ENCODE measurements at places on chromosomes 3 and 15.

DNA sequence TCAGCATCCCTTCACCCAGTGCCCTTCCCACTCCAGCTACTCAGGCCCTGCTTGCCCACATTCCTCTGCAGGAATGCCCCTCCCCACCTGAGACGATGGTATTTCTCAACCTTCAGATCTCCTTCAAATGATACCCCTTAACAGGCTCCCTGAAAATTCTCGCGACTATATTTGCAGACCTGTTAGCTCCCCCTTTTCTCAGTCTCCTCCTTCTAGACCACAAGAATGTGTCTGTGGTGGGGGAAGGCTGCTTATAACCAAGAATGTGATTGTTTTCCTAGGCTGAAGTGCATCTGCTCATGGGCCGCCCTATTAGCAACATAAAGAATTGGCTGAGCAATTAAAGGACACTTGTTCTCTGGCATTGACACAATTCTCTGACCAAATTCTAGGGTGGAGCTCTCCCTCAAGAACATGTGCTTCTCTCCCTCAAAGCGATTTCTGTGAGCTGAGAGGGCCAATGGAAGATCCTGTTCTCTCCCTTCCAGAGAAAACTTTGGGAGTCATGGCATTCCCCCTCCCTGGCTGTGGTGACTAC lies 19.1 kb upstream of the LIMD1 start:
- DNase-seq, result no peak

- no peak for DNase-seq
Observed at GRCh38 chr3:30750967-30751366, 143.5 kb downstream of the GADL1 start.

DNA sequence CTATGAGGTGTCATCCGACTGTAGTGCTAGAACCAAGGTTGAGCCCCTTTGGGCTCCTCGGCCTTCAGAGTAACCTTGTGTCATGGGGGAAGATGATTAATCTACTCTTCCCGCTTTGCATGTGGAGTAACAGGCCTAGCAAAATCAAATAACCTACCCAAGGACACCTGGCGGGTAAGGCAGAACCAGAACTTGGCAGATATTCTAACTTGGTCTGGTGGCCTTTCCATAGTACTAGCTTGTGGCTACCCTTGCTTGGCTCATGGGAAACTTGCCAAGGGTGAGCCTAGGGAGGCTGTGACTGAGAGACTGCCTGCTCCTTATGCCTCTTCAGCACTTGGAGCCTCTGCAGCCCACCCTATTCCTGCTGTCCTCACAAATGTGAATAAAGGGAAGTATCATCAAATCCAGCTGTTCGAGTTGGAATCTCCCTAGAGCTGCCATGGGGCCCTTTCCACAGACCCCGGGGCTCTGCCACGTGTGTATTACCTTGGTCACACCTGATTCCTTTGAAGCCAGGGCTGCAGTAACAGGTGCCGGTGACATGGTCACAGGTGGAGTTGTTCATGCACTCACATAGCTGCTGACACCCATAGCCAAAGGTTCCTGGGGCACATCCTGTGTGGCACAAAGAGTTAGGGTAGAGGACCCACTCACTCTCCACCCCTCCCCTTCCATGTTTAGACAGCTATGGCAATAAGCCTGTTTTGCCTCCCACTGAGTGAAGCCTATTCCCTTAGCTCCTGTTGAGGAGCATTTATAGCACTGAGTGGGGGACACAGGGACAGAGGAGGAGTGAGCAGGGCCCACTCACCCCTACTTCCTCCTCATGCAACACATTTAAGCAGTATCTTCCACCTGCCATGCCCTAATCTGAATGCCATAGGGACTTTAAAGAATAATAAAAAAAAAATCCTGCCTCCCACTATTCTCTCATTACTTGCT lies 46.0 kb downstream of the RAB11A start:
- DNase-seq, result no peak

DNA sequence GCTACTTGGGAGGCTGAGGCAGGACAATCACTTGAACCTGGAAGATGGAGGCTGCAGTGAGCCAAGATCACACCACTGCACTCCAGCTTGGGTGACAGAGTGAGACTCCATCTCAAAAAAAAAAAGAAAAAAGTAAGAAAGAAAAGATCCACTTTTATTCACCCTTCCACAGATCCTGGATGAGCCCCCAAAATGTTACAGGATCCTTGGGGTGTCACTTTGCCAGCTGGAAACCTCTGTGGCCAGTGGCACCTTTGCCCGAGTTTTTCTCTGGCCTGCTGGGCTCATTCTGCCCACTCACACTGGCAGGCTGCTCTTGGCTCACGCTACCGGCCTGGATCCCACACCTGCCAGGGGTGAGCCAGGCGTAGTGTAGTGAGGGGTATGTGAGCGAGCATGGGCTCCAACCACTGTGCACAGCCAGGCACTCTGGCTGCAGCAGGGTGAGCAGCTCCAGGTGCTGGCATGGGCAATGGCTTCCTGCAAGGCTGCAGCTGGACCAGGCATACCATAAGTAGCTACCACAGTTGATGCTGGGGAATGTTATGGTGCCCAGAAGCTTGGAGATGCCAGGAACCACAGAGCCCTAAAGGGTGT lies 57.8 kb upstream of the C15orf39 start:
- DNase-seq, result no peak

GRCh38 chr3:124998247-124998630 lies 57.6 kb downstream of the HEG1 start:
- no peak for DNase-seq

- no peak for DNase-seq
Observed at GRCh38 chr15:100533886-100534285, 5.1 kb upstream of the CERS3 start.

DNA sequence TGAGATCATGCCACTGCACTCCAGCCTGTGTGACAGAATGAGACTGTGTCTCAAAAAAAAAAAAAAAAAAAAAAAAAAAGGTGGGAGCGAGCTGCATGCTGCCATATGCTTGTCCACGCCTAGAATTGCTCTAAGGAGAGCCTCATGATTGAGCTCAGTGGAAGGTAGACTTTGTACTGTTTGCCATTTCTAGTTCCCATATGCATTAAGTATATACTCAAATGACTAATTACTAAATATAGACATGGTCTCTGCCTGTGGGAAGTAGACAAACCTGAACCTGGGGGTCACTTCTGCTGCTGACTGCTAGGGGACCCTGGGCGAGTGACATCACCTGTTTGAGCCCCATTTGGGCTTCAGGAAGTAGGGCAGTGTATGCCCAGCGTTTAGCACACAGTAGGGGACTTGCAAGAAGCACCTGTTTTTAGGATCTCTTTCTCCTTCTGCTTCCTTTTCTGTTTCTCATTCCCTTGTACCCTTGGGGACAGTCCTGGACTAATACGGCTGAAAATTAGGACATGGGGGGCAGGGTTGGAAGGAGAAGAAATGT lies 27.2 kb downstream of the PRKCD start:
- no peak for DNase-seq

All from right hindlimb (tissue), 1 donor.